ENCODE measurements at places on chromosomes 3 and 15.
A peak's percentile ranks its signal among the peaks of the same experiment; 100 is the strongest.

DNA sequence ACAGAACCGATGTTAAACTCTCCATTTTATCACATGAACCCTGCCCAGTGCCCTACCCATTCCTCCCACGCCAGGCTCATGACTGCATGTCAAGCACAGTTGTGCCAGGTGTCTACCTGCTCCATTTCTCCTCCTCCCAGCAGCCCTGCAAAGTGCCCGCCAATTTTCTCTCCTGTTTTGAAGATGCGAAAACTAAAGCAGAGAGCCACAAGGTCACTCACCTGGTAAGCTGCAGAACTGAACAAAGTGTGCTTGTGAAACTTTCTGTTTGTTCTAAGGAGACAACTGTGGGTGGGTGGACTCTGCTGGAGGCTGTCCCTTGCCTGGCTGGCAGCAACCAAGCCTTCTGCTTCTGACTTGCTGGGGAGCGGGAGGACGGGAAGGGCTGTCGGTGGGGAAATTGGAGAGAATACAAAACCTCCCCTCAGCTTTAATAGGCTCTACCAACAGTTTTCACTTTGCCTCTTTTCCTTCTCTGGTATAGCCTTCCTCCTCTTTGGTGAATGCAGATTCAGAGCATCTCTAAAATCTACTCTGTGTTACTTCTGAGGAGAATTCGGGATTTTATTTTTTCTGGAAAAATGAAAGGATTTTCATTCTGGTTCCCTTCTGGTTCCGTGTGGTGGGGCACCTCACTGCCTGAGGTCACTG is 23.0 kb downstream of the LIMD1 start:
- no peak for DNase-seq

GRCh38 chr3:24047513-24047912 is 102.4 kb downstream of the NR1D2 start:
- no peak for DNase-seq

DNA sequence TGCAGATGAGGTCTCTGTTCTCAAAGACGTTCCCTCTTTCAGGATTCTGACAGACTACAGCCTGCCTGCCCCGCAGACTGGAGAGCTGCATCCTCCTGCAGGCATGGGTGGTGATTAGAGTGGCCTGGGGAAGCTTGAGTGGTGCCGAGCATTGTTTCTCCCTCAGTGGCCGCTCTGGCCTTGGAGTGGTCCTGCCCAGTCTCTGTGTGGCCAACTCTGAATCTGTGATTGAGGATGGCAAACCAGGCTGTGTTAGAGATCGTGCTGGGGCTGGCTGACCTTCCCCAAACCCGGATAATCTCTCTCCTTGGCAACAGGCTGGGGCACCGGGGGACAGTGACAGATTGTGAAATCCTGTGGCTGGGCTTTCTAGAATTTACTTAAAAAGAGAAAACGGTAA is 11.0 kb upstream of the ADCY5 start:
- DNase-seq = no peak

DNA sequence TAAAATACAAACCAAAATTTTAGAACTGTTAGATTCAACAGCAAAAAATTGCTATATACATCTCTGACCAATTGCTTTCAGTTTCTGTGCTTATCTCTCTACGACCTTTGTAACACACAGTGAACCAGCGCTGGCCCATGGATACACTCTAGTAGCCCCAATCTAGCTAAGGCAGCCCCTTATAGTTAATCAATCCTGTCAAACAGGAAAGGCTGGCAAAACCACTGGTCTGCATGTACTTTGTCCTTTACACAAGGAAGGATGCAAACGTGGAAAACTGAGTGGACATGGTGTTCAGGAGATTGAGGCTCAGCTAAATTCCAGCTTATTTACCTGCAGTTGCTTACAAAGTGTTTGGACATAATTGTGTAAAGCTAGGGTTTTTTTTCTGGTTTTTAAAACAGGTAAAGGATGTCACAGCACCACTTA is 25.9 kb downstream of the ADGRG7 start:
- no peak for DNase-seq

GRCh38 chr3:11976976-11977375 is 27.2 kb upstream of the SYN2 start:
- no peak for DNase-seq

GRCh38 chr3:170814822-170815221 is 55.2 kb downstream of the RPL22L1 start:
- no peak for DNase-seq

GRCh38 chr15:56735589-56735988 is 2.3 kb upstream of the ZNF280D start:
- no peak for DNase-seq

- no peak for DNase-seq
Measured at GRCh38 chr15:98003518-98003917, 43.0 kb downstream of the ARRDC4 start.

- peak; percentile 21 for DNase-seq
Measured at GRCh38 chr3:38960953-38961622, 90.7 kb downstream of the SCN11A start.

DNA sequence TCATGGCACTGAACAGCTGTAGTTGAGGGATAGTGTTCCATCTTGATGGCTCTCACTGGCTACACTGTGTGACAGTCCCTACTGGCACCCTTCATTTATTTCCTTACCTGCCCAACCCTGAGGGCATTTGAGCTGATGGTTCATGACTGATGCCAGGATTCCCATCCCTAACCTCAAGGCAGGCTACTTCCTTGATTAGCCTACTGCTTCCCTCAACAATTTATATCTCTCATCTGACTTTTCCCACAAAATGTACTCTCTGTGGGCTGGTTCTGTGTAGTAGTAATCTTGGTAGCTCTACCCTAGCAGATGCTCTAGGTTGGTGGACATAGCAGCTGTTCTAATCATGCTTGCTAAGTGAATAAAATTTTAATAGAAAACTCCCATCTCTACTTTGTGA is 106.0 kb downstream of the THRB start:
- no peak for DNase-seq

DNA sequence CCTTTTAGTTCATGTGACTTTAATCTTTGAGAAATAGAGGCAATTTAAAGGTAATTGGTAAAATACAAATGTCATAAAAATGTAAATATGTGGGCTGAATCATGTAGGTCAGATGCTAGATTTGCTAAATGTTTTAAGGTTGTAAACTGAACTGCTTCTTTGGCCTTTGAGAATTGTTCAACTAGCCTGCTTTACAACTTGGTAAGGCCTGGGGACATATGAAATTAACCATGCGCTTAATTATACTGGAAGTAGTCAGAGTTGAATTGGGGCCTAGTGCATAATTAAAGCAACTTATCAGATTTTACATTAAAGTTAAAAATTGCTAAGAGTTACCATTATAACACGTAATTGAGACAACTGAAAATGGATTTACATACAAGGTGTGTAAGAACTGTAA is 21.0 kb upstream of the TMEM45A start:
- DNase-seq = no peak

DNA sequence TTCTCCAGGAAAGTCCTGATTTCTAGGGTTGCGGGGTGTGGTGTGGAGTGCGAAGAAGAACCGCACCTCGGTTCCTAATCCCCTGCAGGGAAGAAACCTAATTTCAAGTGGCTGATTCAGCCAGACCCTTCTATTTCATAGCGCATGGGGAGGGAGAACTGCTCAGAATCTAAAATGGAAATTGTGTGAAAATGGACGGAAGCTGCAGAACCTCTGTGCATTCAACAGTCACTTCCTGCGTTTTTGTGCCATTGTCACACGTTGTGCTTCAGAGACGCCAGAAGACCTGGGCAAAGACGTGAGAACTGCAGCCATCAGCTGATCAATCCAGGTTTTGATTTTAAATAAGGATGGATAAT is 1.2 kb downstream of the SIDT1 start:
- peak; percentile 73 for DNase-seq

DNA sequence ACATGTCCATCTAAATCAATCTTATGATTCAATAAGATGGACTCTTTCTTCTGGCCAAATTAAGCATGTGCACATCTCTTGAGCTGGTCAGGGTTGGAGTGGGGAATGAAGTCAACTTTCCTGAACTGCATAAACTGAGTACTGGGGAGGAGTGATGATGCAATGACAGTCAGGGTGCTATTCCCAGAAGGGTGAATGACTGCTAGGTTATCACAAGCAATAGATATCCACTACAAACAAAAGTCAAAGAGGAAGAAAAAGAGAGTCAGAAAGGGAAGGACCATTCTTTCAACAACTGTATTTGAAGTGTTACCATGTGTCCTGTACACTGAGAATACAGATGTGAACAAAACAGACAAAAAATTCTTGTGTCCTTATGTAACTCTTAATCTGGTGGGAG is 70.0 kb downstream of the ALCAM start:
- no peak for DNase-seq

DNA sequence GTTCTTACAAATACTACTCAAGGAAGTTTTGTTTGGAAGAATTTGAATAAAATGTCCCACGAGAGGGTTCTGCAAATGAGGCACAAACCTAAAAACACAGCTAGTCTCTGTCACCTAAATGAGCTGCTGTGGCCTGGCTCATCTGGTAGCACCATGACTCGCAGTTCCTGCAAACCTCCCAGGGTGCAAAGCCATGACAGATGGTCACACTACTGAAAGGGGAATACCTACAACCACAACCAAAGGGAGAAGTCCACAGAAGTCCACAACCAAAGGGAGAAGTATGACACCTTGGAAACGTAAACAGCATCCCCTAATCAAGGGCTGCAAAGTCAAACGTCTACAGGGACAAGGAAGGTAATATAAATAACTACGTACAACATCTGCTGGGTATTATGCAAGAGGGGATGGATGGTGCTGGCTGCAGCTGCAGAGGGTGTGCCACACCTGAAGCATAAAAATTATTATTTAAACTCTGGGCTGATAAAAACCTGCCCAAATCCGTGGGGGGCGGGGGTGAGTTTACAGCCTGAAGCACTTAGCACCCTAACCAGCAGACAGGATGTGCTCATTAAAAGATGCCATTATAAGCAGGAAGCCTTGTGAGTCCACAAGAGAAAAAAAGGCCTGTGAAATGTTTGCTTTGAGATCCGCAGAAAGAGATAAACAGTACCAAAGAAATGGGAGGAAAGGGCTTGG is 184.0 kb downstream of the MAGI1 start:
- DNase-seq = no peak

DNA sequence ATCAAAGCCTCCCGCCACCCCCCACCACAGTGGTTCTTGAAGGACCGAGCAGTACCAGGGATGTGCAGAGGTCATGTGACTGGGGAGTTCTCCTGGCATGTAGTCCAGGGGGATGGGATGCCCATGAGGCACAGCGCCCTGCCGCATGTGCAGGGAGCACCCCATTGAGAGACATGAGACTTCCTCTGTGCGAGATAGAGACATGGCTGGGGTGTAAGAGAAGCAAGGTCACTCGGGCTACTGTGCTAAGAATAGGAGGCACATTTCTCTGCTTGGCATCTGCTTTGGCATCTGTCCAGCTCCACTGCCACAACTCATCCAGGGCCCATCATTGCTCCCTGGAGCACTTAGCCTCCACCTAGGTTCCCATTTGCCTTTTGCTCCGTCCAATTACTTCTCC is 2.4 kb upstream of the CYP1A1 start:
- no peak for DNase-seq

DNA sequence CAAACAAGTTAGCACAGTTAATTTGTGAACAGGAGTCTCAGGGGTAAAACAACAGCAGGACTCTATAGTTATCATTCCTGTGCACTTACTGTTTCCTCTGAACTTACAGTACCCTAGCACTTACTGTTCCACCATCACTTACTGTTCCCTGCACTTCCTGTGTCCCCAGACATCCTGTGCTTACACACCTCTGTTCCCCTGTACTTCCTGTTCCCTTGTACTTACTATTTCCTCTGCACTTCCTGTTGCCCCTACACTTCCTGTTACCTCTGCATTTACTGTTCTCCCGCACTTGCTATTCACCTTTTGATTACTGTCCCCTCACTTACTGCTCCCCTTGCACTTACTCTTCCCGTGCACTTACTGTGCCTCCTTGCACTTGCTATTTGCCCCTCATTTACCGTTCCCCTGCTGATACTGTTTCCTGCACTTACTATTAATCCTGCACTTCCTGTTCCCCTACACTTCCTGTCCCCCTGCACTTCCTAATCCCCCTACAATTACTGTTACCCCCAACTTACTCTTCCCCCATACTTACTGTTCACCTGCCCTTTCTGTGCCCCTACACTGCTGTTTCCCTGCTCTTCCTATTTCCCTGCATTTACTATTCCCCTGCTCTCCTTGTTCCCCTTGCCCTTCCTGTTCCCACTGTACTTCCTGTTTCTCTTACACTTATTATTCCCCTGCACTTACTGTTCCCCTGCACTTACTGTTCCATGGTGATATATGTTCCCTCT is 30.3 kb downstream of the TPRA1 start:
- DNase-seq = no peak

DNA sequence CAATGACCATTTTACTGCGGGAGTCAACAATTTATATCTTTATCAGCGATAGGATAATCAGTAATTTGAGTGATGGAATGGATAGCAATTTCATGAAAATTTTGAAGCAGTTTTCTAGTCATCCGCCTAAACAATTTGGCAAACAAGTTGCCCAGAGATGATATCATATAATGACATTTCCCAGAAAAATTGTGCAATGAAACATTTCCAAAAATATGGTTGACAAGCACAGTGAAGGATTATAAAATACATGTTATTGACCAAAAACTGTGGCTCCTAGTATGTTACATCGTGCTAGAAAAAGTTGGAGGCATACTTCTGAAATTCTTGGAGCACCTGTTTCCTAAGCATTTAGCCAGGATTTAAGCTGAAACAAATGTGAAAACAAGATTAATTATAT is 145.1 kb downstream of the GHSR start:
- DNase-seq = no peak

GRCh38 chr3:59677747-59678702 is 628.2 kb upstream of the CFAP20DC start:
- no peak for DNase-seq

GRCh38 chr3:14210843-14211594 is 32.4 kb downstream of the LSM3 start:
- DNase-seq = no peak

DNA sequence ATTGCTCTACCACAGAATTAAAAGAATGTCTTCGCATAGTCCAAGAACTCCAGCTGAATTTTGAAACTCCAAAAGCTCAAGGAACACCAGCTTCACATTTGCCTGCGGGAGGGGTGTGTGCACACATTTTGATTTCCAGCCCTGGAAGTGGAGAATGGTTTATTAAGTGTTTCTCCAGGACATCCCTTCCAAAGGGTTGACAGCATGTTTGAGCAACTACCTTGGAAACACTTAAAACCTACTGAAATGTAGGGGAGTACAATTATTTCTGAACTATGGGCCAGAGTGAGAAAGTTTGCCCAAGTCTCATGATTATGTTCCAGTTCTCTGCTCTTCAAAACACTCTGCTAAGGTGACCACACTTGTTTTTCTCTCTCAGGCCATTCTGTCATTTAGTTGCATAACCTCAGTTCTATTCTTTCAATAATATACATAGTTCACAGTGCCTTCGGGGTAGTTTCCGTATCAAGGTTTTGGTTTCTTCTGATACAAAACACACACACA is 7.9 kb downstream of the ACP3 start:
- DNase-seq = no peak

- no peak for DNase-seq
Measured at GRCh38 chr15:91499774-91500383, 353.6 kb upstream of the SLCO3A1 start.

DNA sequence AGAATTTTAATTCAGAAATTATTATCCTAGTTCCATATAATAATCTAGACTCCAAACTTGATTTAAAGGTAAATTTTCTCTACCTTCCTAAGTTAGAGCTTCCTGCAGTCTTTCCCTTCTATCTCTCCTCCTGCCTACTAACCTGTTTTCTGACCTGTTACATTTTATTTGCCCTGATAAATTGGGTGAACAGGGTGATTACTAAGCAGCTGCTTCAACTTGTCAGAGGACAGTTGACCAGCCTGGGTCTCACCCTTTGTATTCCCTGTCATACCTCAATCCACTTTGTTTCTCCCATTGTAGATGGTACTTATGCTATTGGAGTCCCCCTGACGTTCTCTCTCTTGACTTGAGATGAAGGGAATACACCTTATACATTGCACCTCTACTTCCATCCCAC is 28.4 kb upstream of the MYRIP start:
- DNase-seq = no peak

All from kidney capillary endothelial cell (primary cell).